CD4-positive, alpha-beta T cell treated with Interleukin-12 subunit alpha and Interleukin-12 subunit beta, for 1 hour (primary cell): ENCODE measurements at places on chromosomes 3 and 15.

DNA sequence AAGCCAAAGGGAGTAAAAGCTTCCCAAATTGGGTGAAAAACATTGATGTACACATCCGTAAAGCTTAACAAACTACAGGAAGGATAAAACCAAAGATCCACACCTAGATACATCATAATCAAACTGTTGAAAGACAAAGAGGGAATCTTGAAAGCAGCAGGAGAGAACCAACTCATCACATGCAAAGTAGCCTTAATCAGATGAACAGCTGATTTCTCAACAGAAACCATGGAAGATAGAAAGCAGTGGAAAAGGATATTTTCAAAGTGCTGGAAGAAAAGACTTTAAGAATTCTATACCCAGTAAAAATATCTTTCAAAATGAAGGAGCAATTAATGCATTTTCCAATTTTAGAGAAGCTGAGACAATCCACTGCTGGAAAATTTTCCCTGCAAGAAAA is 36.8 kb downstream of the CHRNA7 start:
- no peak for DNase-seq

- no peak for DNase-seq
Observed at GRCh38 chr3:116984301-116984700, 274.7 kb downstream of the TUSC7 start.

- no peak for DNase-seq
Observed at GRCh38 chr15:34783991-34784390, 11.4 kb downstream of the ACTC1 start.

GRCh38 chr3:178097576-178097975 is 438.7 kb upstream of the KCNMB2 start:
- no peak for DNase-seq

GRCh38 chr3:5448816-5449215 is 261.3 kb downstream of the EDEM1 start:
- no peak for DNase-seq

- DNase-seq = no peak
Observed at GRCh38 chr3:38327335-38328009, 19.1 kb upstream of the XYLB start.

GRCh38 chr15:51290720-51291119 is 47.7 kb downstream of the CYP19A1 start:
- DNase-seq = no peak

DNA sequence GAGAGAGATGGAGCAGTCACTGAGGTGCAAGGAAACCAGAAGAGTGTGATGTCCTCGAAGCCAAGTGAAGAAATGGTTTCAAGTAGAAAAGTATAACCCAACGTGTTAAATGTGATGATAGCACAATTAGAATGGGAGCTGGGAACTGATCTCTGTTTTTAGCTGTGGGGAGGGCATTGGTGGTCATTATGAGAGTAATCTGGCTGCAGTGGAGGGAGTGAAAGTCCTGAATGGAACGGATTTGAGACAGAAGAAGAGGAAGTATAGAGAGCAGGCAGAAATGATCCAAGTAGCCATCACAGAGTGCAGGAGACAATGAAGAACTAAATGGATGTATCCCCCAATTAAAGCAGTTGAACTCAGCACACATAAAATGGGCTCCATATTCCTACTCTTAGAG is 235.3 kb downstream of the IGSF11 start:
- no peak for DNase-seq

GRCh38 chr15:71792521-71792920 is 17.8 kb upstream of the NR2E3 start:
- DNase-seq = no peak
